Urinary bladder (tissue), 4 donors: ENCODE measurements at places on chromosomes 7 and 10.

GRCh38 chr7:142454862-142455261, 197.0 kb upstream of the PRSS58 start:
- DNase-seq: no peak

- no peak for DNase-seq
These were observed 731 bp upstream of the CRPPA start for GRCh38 chr7:16422103-16422435.

DNA sequence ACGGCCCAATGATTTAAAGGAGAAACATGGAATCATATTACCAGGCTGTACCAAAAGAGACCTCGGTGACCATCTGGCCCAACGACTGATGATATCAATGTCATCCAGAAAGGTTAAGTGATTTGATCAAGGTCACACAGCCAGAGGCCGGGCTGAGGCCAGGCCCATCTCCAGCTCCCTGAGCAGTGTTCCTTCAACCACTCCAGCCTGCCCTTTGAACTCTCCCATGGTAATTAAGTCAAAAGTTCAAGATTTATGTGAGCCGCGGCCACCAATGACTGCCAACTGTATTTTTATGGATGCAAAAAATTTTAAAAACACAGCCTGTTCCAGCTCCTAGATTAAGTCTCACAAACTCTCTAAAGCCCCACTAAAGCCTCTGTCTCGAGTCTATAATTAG, 41.8 kb downstream of the FGFR2 start:
- no peak for DNase-seq

- DNase-seq: no peak
These were observed 15.5 kb upstream of the TSPAN12 start for GRCh38 chr7:120873401-120873800.
